ENCODE measurements at places on chromosomes 12 and 14.

GRCh38 chr14:103910262-103910935, 17.9 kb upstream of the TDRD9 start:
- DNase-seq = peak; percentile 76

DNA sequence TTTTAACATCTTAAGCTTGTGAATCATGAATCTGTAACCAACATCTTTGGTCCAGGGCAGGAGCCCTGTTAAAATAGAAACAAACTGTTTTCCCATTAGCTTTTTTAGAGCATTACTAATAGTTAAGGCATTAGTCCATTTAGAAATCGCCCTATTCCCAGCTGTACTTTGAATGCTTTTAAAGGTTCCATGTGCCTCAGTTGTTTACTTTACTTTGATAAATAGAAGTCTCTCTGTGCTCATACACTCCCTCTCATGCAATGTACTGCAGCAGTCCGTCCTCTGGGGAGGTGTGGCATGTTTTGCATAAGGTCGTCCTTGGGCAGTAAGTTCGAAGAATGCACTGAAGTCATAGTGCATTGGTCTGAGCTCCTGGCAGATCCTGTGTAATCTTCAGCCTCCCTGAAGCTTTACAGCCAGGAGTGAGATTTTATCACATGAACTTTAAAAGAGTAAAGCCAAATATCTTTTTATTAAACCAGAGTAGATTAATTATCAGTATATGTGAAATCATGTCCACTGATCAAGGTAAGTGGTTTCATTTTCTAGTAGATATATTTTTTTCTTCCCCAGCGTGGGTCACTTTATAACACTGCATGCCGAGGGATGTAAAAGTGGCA, 134.7 kb downstream of the FGD4 start:
- DNase-seq = no peak

DNA sequence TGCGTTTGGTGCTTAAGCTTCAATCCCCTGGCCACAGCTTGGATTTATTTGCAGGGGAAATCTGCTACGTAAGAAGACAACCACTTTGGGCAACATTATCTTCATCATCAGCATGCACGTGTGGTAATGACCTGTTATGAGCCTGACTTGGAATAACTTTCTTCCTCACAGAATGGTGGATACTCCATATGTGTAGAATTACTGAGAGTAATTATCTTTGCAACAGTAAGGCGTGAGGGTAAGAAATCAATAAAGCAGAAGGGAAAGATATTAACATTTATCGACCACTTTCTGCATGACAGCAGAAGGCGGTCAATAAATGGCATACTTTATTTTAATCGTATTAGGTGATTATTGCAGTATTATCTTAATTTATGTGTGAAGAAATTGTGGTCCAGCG, 152.7 kb downstream of the RGS6 start:
- no peak for DNase-seq

DNA sequence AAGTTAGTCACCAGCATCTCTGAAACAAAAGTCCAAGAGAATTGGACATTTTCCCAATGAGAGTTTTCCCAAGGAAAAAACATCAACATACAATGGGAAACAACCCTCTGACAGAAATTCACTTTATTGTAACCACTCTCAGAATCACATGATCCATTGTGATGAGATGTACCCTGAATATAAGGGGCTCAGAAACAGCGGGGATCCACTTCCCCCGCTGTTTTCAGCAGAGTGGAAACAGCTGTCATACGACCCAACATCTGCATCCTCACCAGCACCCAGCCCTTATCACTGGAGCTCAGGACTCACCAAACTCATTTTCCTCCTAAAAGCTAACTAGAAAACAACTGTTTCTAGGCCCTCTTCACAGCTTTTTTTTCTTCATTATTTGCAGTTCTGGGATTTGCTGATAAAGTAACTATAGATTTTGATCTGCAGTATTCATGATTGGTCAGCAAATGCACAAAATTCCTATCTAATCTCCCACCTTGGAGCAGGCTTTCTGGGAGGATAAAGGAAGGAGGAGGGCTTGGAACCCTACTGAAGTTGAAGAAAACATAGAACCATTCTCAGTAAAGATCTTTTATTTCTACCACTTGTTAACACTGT, 31.3 kb downstream of the CORO1C start:
- DNase-seq = no peak

- DNase-seq = no peak
Measured at GRCh38 chr12:103354403-103354802, 141.4 kb downstream of the C12orf42 start.

DNA sequence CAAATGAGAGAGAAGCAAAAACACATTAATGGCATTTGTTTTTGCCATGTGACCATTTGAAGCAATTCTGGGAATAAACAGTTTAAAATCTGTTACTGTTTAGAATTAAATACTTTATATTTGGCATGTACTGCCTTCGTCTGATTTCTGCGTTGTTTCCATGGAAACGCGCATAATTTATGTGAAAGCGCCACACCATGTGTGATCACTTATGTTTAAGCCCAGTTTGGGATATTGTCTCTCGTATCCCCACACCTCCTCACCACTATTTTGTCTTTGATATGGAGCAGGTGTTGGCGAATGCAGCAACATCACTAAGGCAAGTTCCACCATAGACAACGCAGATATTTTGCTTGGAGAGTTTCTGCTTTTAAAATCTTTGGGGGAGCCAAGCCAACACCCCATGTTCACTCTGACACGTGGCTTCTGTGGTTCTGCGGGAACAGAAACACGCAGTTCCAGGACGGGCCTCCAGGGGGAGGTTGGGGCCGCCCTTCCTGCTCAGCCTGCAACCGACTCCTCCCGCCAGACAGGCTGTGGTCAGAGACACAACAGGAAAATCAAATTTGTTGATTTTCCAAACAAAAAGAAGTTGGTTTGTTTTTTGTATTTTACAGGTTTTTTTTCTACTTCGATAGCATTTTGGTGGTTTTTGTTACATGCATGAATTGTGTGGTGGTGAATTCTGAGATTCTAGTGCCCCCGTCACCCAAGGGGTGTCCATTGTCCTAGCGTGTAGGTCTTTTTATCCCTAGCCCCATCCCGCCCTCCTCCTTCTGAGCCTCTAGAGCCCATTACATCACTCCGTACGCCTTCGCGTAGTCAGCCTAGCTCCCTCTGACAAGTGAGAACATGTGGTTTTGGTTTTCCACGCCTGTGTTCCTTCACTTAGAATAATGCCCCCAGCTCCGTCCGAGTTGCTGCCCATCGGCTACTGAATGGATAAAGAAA, 101.9 kb upstream of the SFSWAP start:
- peak; percentile 67 for DNase-seq

DNA sequence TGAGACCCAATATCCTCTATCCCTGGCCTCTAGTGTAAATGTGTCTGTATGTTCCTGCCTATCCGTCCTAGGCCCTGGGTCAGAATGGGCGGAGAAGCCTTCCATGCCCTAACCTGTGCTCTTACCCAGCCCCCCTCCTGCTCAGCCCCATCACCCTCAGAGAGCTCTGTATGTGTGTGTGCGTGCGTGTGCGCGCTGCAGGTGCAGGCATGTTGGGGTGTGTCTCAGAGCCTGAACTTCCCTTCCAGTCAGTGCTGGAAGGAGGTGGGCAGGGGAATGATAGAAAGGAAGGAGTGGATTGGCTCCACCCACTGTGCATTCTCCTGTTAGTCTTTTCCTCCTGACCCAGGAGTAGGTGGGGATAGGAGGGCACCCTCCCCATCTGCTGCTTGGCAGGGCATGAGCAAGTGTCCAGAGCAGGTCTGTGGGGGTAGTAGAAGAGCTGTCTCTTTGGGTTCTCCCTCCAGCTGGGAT, 7.2 kb downstream of the NAB2 start:
- DNase-seq = no peak

DNA sequence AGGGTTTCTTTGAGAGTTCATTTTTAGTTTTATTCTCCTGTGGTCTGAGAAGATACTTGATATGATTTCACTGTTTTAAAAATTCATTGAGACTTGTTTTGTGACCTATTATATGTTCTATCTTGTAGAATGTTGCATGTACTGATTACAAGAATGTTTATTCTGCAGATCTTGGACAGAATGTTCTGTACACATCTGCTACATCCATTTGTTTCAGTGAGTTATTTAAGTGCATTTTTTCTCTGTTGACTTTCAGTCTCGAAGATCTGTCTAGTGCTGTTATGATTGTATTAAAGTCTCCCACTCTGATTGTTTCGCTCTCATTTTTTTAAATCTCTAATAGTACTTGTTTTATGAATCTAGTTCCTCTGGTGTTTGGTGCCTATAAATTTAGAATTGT, 1319.8 kb downstream of the TMEM121 start:
- no peak for DNase-seq

- no peak for DNase-seq
Measured at GRCh38 chr12:108620236-108620879, 13.3 kb downstream of the SELPLG start.

DNA sequence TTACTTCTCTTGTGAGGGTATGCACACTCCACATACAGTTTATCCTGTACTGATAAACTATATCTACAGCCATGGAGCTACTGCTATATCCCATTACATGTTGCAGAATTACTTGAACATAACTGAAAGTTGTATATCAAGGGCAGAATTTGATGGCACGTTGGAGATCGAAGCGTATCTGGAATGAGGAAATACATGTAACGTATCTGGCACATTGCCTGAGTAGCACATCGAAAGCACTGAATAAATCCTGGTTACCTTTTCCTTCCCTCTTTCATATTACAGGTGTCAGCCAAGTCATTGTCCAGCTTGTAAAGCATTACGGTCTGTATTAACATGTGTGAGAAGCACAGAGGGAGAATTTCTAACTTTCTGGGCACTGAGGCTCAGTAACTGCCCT, 42.1 kb upstream of the LIN7A start:
- DNase-seq = no peak

DNA sequence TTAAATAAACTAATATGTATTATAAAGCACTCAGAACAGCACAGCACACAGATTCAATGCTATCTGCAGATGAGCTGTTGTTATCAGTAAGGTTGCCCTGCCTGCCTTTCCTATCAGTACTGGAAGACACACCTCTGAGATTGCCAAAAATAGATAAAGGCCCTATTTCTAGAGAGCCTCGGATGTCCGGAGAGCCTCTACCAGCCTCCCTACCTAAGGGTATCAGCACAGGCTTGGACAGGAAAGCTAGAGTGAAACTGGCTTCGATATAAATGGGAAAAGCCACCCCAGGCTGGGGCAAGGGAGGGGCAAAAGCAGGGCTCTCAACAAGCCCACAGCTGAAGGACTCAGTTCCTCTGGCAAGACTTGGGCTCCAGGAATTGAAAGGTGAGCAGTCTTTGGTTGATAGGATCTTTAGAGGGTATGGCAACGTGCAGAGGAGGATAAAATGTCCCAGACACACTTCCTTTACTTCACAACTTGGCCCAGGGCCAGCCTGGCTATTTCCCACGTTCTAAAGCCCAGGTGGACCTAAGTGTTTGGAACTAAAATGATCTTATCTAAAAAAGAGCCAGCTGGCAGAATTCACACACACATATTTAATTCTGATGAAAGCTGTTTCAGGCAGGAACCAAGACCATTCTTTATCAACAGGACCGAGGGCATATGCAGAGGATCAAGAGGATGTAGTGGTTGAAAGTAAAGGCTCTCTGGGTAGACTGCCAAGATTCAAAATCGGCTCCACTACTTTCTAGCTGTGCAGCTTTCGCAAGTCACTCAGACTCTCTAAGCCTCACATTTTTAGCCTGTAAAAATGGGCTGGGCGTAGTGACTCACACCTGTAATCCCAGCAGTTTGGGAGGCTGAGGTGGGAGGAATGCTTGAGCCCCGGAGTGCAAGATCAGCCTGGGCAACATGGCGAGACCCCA, 37.8 kb upstream of the ITPR2 start:
- no peak for DNase-seq

DNA sequence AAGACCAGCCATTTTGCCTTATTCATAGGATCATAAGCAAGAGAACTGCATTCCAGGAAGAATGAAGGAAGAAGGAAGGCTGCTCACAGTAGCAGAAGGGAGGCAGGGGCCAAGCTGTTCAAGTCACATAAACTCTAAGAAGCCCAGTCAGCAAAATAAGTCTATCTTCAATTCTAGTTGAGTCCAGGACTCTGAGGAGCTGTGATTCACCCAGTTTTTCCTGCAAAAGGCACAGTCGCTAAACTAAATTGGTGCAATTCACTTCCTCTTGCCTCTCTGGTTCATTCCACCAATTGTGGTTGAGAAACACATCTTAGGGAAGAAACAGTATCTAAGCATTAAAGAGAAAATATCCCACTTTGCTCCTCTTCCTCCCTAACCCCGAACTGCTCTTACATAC, 9.8 kb downstream of the ZNF641 start:
- no peak for DNase-seq

GRCh38 chr12:19239102-19239501, 109.6 kb downstream of the PLEKHA5 start:
- DNase-seq = no peak

DNA sequence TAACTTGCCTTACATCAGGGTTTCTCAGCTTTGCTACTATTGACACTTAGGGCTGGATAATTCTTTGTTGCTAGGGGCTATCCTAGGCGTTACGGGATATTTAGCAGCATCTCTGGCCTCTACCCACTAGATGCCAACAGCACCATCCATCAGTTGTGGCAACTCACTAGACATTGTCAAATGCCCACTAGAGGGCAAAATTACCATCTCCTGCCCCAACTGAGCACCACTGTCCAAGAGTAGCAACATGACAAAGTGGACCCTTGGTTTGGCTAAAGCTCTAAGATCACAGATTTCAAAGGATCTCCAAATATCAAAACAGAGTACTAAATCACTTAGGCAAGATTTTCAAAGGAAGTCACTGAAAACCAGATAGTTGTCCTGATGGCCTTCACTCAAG, 251.7 kb upstream of the TBX3 start:
- DNase-seq = no peak

GRCh38 chr12:81542065-81543010, 216.8 kb downstream of the PPFIA2 start:
- DNase-seq = no peak

DNA sequence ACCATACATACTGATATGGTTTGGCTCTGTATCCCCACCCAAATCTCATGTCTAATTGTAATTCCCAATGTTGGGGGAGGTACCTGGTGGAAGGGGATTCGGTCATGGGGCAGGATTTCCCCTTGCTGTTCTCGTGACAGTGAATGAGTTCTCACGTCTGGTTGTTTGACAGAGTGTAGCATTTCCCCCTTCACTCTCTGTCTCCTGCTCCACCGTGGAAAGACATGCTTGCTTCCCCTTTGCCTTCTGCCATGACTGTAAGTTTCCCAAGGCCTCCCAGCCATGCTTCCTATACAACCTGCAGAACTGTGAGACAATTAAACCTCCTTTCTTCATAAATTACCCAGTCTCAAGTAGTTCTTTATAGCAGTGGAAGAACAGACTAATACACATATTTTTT, 28.8 kb upstream of the DTX1 start:
- DNase-seq = no peak
